ENCODE measurements at places on chromosomes 11 and 22.
A peak's percentile ranks its signal among the peaks of the same experiment; 100 is the strongest.

DNA sequence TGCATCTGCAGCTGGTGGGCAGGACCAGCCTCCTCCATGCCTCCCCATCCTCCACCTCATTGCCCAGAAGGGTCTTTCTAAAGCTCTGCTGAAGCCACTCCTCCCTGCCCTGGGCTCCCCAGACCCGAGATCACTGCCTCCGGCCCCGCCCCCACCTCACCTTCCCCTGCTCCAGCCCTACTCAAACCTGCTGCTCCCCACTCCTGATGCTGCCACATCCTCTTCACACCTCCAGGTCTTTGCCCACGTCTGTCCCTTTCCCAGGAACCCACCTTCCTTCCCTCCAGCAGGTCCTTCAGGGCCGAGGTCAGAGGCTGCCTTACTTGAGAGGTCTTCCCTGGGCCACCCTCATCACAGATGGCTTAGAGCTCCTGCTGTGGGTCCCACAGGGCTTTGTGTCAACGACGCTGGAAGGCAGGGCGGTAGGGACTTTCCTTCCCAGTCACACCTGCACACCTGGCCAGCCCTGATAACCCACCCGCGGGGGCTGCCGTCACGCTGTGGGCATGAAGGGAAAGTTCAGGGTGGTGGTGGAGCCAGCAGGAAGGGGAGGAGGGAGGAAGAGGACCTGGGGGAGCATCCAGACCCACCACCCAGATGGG is 11.9 kb downstream of the WNT7B start:
- no peak for DNase-seq

GRCh38 chr22:23760056-23760455 is 2.7 kb upstream of the C22orf15 start:
- DNase-seq = no peak

DNA sequence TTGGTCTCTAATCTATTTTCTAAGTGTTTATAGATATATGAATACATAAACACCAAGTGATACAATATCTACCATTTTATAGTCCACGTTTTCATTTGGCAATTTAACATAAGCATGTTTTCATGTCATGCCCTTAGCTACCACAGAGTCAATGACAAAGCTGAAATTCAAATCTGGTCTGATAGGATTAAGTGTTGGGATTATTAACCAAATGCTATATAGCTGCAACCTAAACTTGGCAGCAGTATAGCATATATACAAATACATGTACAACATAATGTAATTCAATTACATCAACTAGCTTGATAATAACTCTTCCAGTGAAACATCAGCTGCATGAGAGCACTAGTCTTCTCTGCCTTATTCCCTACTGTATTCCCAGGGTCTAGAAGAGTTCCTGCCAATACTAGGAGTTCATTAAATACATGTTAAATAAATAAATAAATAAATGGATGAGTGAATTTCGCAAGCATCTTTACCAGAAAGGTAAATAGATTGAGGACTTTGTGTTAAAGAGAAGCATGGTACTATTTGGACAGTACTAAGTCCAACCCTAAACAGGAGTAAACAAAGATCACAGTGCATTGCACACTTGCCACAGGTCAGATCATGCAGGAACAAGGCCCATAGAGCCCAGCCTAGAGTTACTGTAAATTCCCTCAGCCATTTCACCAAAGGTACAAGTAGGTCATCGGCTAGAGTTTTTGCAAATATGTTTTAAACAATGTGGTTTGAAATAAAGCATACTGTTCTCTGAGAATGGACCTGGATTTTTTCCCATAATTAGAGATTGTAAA is 12.8 kb downstream of the SAA4 start:
- DNase-seq = no peak

DNA sequence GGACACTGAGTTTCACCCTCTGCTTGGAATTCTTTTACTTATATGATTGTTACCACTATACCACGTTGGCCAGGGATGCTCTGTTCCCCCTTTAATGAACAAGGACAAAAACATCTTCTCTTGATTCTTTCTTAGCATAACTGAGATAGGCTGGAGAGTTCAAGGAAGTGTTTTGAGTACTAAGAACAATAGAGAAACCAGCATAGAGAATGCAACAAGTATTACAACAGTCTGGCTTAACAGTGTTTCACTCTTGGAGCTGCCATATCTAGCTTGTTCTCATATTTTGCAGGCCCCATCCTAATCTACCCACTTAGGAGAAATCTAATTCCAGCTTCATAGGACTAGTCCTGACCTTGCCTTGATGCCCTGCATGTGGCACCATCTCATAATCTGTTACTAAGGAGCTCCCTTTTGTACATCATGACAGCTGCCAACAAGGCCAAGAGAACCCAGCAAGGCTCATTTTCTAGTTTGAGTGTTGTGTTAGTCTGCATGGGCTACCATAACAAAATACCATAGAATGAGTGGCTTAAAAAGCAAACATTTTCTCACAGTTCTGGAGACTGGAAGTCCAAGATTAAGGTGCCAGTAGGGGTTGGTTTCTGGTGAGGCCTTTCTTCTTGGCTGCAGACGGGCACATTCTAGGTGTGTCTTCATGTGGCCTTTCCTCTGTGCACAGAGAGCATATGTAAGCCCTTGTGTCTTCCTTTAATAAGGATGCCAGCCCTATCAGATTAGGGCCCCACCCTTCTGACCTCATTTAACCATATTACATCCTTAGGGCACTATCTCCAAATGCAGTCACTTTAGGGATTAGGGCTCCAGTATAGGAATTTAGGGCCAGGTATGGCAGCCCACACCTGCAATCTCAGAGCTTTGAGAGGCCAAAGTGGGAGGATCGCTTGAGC is 37.8 kb downstream of the PACS1 start:
- no peak for DNase-seq

DNA sequence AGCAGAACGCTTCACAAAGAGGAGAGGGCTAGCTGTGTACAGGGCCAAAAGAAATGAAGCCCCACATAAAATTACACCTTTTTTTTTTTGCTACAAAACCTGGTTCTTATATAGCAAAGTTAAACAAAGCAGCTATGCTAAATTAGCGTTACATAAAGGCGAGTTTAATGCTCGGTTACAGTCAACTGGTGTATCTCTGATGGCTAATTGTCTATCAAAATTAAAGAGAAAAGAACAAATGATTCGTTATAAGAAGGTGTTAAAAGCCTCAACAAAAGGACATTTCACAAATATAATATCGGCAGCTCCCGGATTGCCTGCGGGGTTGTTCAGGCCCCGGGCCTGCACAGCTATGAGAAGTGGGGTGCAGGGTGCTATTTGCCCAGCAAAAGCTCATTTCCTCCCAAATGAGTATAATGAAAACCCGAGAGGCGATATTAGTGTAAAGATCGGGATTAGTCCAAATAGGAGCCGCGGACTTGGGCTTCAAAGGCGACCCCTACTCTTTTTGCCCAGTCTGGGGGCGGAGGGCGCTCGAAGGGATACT is 13.3 kb upstream of the PAX6 start:
- DNase-seq = no peak

DNA sequence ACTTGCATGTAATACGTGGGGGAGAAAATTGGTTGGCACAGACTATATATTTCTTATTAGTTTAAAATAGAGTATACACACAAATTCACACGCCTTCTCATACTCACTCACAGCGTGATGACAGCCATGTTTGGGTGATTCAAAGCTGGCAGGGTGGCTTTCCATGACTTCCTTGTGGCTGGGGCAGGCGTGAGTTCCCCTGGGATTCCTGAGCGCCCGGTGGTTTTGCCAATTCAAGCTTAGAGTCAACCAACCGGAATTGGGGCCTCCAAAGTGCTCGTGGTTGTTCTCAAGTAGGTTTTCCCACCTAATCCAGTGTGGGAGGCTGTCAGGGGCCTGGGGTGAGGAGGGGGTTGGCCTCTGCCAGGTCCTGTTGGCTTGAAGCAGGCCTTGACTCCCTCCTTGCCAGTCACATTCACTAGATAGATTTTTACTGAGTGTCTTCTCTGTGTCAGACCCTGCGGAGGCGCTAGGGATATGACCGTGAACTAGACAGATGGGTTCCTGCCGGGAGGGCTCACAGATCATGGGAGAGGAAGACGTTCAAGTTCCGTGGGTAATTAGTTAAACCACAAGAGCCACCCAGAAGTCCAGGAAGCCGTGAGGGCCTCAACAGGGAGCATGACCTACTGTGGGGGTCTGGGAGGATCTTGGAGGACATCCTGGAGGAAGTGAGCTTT is 11.5 kb downstream of the PKNOX2 start:
- no peak for DNase-seq

- peak; percentile 24 for DNase-seq
Measured at GRCh38 chr11:83713708-83714107, 427.5 kb upstream of the CCDC90B start.

All from AG20443 (cell line).